NCI-H2081 (cell line): ENCODE measurements at places on chromosomes 16 and 17.
A peak's percentile ranks its signal among the peaks of the same experiment; 100 is the strongest.

DNA sequence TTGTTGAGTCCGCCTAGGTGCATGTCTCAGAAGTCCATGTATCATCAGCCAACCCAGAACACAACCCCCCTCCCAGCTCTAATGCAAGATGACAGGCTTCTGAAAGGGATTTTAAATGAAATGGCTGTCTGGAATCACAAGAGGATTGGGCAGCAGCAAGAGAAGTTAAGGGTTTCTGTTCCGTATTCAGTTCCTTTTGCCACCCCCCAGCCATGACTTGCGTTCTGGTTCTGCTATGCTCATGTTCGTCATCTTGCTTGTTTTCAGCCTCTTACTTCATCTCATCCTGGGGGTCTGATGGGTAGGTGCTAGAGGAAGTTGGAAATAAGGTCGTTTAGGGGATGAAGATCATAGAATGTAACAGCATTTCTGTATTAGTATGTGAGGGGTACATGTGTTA lies 12.0 kb downstream of the MINK1 start:
- no peak for DNase-seq

GRCh38 chr16:19696328-19696727 lies 21.7 kb downstream of the KNOP1 start:
- DNase-seq: peak; percentile 92

GRCh38 chr16:11674001-11674817 lies 6.0 kb downstream of the SNN start:
- no peak for DNase-seq

DNA sequence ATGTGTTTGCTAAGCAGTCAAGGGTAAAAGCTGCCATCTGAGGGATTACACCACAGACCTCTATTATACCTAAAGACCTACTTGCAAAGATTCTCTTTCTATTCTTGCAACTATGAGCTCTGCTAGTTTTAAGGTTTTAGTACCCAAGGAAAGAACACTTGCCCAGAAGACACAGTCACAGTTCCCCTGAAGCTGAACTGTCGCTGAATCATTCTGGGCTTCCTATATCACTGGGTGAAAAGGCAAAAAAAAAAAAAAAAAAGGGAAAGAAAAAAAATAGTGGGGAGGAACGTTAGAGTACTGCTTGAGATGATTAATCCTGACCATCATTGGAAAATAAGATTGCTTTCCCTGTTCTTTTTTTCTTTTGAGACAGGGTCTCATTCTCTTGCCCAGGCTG lies 37.9 kb downstream of the LYRM1 start:
- DNase-seq: no peak

DNA sequence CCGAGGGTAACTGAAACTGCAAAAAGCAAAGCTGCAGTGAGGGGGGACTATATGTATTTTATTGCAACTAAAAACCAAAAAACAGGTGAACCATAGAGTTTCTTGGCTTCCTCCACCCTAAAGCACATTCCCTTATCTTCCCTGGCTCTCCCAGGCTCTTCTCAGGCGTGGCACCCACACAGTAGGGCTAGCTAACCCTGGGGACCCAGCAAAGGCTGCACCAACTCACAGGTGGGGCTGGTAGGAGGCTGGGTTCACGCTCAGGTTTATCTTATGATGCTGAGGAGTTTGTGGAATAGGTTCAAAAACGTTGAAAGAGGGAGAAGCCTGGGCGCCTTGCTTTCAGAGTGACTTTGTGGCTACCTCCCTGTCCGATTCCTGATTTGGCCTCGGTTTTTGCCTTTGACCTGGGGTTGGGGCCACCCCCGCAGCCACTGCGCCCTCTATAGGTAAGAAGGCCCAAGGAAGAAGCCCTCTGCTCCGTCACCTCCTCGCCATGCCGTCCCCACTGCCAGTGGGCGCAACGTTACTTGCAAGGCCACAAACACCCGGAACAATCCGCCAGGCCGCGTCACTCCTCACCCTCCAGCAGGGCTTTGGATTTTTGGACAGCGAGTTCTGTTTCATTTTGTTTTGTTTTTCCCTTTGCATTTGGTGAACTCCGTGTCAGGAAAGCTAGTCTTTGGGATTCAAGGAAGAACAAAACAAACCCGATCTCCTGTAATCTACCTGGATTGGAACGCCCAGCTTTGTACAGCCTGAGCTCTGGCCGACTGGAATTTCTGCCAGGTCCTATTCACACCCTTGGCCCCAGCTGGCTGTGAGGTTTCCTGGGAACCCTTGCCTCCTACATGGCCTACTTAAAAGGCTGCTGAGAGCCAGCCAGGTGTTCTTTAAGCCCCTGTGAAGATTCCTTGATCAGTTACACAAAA lies 60.8 kb downstream of the TBC1D16 start:
- DNase-seq: no peak

GRCh38 chr16:30149250-30149930 lies 26.4 kb upstream of the MAPK3 start:
- no peak for DNase-seq

DNA sequence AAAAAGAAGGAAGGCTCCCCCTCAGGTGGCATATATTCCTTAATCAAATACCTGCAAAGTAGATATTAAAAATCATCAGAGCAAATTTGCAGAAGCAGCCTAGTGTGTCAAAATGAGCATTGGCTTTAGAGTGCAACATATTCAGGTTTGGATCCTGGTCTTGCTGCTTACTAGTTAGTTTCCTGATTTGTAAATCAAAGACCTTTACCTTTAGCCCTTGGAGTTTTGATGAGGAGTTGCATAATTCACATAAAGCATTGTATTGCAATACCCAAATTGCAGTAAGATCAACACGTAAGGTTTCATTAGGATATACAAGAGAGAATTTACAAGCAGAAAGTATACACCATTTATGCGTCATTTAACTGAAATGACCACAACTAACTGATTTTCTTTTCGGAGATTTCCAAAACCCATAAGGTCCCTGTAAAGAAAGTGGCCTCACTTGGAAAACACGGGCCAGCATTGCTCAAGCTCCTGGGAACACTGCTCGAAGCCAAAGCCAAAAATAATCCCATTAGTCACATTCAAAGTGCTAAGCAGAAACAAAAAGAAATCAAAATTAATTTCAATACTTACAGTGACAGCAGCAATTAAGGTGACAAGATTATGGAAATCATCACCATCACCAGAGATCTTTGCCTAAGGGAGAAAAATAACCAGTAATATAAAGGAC lies 415.9 kb upstream of the ERCC4 start:
- DNase-seq: no peak
